ENCODE measurements at places on chromosomes 3 and 15.
A peak's percentile ranks its signal among the peaks of the same experiment; 100 is the strongest.

GRCh38 chr15:96737408-96737807 lies 406.9 kb downstream of the NR2F2 start:
- DNase-seq: no peak

GRCh38 chr15:58229297-58229768 lies 91.2 kb downstream of the AQP9 start:
- no peak for DNase-seq

- no peak for DNase-seq
Measured at GRCh38 chr15:64600794-64601193, 140.4 kb downstream of the ZNF609 start.

GRCh38 chr15:74454764-74455500 lies 6.0 kb downstream of the UBL7 start:
- DNase-seq: no peak

DNA sequence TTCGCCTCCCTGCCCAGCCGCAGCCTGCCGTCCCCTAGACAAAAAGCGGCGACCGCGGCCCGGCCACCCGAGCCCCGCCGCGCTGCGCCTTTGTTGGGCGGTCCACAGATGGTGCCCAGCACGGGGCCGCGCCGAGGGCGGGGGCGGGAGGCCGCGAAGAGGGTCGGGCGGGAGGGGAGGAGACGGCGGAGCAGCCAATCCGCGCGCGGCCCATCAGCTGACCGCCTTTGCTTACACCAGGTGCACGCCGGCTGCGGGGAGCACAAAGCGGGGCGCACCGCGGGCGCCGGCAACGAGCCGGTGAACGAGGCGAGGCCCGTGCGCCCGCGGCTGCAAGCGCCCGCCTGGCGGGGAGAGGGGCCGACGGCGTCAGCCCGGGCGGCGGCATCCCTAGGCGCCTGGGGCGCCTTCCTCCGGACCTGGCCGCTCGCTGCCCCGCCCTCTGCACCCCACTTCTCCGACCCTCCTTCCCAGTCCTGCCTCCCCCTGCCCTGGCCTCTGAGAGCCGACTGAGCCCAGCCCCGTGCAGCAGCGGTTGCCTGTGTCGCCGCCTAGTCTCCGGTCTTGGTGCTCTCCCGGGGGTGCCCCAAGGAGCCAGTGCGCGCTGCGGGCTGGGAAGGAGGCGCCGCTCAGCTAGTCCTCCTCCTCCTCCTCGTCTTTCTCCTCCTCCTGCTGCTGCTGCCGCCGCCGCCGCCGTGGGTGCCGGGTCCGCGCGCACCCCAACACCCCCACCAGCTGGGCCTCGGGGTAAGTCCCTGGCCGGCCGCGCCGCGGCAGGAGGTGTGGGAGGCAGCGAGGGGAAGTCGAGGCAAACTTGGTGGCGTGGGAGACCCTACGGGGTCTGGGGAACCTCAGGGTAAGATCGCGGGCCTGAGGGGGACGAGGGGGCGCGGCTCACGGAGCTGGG lies at the start of gene LRRN1:
LRRN1 (plus strand) TSS at position 259 of the 907 bp plus-strand sequence. CDS start 45,211 bp downstream, outside the sequence.
- peak; percentile 9 for DNase-seq

DNA sequence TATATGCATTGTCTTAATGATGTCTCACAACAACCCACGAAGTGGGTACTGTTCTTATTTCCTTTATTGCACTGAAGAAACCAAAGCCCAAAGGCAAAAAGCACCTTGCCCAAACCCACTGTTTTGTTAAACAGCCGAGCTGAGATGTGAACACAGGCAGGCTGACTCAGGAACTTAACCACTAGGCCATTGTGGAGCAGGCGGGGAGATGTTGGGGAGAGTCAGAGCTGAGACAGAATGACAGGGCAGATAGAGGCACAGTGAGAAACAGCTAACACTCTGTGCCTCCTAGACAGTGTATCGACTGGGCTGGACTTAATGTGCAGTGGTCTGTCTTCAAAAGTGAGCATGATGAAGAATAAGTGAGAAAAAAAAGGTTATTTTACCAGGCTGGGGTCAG lies 56.5 kb downstream of the RPLP1 start:
- DNase-seq: no peak

All from stimulated activated CD4-positive, alpha-beta T cell treated with anti-CD3 and anti-CD28 coated beads, TNF-alpha, amount 100 ng/mL, for 24 hours (primary cell).